Skin of body (tissue), 3 donors: ENCODE measurements at places on chromosomes 2 and 18.

DNA sequence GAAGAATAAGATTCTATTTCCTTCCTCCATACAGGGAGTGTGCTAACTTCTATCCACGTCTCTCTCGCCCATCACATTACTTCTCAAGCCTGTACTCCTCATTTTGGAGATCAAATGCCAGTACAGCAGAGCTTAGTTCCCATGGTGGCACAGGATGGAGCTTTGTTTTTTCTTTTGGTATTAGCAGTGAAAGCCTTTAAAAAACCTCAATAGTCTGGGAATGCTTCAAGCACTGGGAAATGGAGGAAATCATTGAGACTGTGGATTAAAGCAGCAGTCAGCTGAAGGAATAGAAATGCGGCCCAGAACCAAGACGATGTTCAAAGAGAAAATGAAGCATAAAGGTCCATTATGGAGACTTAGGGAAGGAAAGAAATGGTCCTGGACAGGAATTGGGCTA lies 102.3 kb downstream of the NRXN1 start:
- DNase-seq = no peak

- DNase-seq = no peak
These were observed 156.2 kb upstream of the NETO1 start for GRCh38 chr18:73023975-73024374.

DNA sequence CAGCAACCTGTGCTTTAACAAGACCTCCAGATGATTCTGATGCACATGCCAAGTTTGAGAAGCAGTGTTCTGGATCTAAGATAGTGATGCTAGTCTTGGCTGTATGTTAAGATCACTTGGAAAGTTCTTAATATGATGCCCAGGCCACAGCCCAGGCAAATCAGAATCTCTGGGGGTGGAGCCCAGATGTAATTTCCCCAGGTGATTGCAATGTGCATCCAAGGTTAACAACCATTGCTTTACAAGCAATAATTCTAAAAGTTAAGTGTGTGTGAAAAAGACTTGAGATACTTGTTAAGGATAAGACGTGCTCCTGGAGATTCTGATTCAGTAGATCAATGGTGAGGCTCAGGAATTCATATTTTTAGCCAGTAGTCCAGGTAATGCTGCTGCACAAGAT lies 44.3 kb upstream of the MYO1B start:
- no peak for DNase-seq

DNA sequence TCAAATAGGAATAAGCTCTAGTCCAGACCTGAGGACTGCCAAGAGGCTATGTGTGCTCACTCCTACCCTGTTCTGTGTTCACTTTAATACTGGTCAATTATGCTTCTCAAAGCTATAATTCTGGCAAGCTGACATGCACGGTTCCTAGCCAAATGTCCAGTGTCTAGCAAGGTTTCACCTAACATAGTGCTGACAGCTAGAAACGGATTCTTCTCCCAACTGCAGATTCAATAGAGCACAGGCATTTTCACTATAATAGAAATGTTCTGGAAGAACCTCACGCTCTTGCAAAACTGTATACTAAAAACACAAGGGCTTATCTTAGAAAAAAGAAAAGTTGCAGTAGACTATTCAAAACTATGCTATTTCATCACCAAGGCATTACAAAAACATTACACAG lies 45.1 kb downstream of the HDAC4 start:
- no peak for DNase-seq
